ELR (cell line): ENCODE measurements at places on chromosomes 13 and 19.
A peak's percentile ranks its signal among the peaks of the same experiment; 100 is the strongest.

GRCh38 chr13:110265341-110265681, 41.6 kb downstream of the COL4A1 start:
- DNase-seq, result no peak

GRCh38 chr13:100304229-100304628, 215.3 kb downstream of the PCCA start:
- no peak for DNase-seq

GRCh38 chr13:113601166-113602070, 16.9 kb downstream of the TFDP1 start:
- no peak for DNase-seq

DNA sequence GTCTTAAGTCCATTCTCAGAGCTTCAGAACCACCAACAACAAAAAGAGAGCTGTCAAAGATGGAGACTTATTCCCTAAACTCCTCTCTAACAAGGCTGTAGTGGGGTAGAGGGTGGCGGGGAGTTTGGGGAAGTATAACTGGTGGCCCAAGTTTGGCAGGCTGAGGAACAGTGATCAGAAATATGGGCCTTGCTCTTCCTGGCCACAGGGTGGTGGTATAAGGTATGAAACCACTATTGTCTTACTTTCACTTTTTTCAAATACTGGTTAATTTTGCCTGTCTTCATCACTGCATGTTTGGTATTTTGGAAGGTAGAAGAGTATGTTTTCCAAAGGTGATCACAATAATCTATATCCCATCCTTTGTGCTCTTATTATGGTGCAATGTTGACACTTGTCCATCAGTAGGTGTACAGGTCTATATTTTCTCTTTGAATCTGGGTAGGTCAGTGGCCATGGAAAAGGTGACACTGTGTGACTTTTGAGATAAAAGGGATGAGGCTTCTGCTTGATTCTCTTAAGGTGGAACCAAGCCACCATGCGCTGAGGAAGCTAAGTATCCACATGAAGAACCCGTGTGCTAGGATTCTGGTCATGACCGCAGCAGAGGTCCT, 23.2 kb upstream of the GPC5 start:
- DNase-seq, result peak; percentile 43

- DNase-seq, result no peak
Observed at GRCh38 chr13:53612200-53612599, 583.6 kb downstream of the OLFM4 start.

DNA sequence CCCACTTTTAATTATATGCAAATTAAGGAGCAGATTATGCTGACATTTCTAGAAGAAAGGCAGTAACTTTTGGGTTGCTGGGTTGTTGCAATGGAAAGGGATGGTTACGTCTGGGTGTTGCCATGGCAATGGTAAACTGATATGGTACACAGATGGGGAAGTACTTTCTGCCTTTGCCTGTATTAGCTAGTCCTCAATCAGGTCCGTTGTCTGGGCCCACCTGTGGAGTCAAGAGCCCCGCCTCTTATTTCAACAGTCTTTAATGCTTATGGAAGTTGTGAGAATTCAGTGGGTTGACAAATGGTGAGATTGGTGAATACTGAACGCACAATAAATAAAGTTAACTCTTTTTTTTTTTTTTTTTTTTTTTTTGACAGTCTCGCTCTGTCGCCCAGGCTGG, 30.6 kb upstream of the DPP9 start:
- no peak for DNase-seq

- peak; percentile 36 for DNase-seq
Observed at GRCh38 chr19:49110567-49110966, 3.6 kb upstream of the LIN7B start.

- peak; percentile 63 for DNase-seq
Observed at GRCh38 chr19:2507109-2507508, 31.2 kb downstream of the GADD45B start.

DNA sequence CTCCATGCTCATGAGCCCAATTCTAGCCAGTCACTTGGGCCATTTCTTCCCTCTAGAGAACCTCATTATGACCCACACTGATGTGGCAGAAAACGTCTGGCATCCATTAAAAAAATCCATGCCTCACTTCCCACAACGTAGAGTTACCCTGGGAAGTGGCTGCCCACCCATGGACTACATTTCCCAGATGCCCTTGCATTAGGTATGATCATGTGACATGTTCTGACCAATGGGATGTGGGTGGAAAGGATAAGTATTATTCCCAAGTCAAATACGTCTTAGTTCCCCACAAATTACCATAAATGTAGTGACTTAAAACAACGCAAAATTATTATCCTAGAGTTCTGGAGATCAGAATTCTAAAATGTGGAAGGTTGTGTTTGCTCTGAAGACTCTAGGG, 47.9 kb upstream of the ZNRF4 start:
- peak; percentile 54 for DNase-seq

GRCh38 chr13:60679928-60680694, 283.1 kb downstream of the TDRD3 start:
- DNase-seq, result no peak

DNA sequence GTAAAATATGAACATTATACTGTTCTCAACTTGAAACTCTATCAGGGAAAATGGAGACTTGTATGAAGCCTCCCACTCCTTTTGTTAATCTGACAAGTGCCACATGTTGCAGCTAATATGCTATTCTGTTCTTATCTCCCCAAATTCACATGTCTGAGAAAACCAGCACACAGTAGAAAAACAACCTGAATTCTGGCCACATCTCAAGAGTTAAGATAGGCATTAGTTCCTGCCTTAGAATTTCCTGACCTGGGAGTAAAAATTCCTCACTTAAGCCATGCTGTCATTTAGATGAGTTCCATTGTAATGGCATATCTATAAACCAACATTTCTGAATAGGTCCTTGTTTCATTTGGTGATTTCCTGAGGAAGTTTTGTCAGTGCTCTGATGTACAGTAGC, 1098.5 kb downstream of the EFNB2 start:
- no peak for DNase-seq

DNA sequence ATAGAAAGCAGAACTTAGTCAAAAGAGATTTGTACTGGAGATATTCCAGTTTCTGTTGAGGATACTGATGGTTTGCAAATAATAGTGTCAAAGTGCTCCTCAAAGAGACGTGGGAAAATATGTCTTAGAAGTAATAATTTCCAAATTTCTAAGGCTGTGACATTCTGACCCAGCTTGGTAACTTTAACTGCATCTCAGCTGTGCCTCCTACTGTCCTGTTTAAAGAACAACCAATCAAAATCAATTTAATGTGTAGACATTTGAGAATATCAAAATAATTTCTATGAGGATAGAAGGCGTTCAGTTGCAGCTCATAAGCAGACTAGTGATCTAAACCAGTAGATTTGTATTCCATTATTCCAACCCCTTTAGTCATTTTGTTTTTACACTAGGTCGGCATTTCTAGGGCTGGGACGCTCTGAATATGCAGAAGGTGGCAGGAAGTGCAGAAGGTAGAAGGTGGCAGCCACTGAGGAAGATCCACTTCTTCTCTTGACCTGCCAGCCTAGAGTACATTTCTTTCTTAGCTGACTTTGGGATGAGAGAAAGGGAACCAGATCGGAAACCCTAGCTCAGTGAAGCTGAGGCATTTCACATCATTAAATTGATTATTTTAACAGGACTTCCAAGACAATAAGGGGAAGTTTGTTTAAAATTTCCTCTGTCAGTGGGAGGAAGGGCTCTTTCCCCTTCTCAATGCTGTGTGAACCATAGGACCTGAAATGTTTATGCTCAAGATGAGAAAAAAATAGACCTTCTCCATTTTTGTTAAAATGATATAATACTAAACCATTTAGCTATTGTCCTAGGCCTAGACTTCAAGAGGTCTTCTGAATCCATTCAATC, 67.5 kb downstream of the COL4A1 start:
- peak; percentile 25 for DNase-seq

- no peak for DNase-seq
Observed at GRCh38 chr19:58117841-58118575, 20.0 kb upstream of the ZSCAN18 start.

DNA sequence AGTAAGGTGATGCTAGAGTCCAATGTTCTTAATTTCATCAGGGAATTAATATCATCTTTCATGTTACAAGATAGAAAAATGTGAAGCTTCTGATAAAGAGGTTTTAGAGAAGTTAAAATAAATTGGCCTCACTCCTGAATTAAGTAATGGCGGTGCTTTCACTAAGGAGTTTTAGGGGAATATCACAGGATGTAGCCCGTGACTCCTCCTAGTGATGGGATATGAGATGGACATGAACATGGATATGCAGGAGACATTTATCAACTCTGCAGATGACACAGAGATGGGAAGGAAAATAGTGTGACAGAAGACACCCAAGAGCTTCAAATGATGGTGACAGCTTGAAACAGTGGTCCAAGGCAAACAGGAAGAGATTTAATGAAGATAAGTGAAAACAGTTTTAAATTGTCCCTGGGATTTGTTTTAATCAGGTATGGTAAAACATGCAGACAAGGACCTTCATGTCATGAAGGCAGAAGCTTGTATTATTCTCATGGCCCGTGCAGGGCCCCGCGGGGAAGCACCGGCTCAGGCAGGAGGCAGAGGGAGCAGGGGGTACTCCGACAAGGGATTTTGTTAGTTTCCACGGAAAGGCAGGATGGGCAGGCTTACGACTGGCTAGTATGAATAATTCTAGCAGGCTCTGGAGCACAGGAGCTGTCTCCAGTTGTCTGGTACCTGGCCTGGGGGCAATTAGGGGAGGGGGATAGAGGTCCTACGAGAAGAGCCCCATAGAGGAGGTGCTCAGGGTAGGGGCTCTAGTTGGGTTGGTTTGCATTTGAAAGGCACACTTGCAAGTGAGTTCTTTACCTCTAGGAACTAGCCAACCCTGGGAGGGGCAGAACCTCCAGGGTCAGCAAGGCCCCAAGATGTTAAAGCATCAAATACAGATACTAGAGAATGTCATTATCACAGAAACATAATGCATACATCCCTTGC, 38.7 kb upstream of the FARP1 start:
- peak; percentile 47 for DNase-seq

DNA sequence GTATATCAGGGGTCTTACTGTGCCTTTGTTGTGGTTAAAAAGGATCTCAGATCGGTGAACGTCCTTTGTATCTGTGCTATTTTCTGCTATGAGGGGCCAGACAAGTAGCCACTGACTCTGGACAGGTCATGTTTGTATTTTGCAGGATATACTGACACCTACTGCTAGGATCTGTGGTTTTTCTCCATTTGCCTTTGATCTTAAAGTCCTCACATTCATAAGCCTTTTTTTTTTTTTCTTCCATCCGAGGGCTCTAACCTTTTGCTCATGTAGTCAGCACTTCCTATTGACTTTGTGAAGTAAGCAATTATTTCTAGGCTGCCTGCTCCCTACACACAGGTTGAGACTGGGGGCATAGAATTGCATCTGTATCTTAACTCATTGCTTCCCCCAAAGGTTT, 106.2 kb downstream of the SLITRK5 start:
- peak; percentile 59 for DNase-seq

GRCh38 chr13:94170145-94170571, 309.3 kb downstream of the DCT start:
- DNase-seq, result no peak

DNA sequence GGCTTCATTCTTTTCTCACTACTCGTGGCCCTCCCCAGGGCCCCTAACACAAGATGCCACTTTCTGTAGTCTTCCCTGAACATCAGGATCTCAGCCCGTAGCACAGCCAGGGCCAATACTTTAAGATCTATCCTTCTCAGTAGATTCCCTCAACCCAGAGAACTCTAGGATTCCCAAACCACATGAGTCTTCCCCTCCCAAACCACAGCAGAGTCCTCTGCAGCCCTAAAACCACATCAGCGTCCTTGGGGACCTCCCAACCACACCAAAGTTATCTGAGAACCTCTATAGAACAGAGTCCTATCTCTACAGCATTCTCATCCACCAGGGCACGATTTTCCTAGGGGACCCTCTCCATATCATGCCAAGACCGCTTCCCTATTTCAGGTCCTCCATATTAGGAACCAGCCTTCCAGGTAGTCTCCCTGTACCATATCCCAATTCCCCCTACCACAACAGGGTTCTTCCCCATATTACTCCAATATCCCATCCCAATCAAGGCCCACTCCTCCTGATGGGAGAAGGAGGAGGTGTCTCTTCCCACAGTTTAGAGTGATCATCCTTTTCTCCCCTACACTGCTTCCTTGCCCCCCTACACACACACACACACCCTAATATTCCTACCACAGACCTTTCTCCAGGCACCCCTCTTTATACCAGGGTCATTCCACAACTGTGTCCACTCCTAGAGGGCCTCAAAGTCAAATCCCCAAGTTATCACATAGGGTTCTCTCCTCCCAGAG, 1.4 kb downstream of the DYRK1B start:
- DNase-seq, result no peak

DNA sequence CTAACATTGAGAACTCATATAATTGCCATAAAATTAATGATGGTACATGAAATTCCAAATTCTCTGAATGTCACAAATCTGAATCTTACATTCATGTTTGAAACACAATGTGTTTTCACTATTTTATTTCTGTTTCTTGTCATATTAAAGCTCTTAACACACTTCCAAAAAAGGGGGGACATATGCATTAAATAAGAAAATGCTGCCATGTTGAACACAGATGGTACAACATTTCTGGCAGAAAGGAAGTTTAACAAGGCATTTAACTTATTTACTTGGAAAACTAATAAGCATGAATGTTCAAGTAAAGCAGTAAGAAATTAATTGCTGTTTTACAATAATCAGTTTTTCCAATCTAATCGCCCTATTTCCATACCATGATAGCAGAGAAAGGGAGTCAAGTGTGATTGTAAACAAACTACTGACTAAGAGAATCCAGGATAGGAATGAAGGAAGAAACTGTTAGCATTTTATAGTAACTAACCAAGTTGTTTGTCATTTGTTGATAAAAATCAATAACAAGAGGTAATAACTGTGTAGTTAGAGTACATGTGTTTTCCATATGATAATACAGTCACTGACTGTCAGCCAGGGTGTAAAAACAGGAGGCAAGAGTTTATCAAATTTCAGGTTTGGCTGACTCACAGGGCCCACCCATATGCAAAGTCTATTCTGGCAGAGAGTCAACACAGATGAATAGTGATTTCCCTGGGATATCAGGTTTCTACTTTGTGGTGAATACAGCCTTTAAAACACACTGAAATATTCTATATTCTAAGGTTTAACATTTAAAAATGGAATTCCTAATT, 5.7 kb upstream of the FOXO1 start:
- peak; percentile 82 for DNase-seq

DNA sequence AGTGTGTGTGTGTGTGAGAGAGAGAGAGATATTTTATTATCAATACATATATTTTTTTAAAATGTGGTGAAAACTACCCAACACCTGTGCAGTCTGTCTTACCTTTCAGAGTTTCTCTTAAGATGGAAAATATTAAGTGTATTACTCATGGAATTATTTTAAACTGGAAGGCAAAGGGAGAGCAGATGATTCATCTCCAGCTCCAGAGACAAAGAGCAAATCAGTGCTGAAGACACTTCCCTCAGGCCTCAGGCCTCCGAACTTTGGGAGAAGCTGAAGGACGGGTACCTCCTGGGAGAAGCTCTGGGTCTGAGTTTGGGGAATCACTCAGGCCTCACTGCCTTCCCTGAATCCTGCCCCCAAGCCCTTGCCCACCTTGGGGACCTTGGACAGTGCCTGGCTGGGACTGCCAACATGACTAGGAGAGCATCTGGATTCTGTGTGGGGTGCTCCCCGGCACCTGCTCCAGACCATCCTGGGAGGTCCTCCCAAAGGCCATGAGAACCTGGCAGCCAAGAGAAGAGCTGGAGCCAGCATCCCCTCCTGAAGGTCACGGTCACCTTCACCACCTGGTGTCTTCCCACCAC, 170.4 kb upstream of the UBL3 start:
- DNase-seq, result peak; percentile 71

GRCh38 chr13:37944869-37945442, 75.4 kb upstream of the TRPC4 start:
- no peak for DNase-seq
